Stimulated activated CD4-positive, alpha-beta T cell treated with anti-CD3 and anti-CD28 coated beads, TNF-alpha, amount 100 ng/mL, for 48 hours (primary cell): ENCODE measurements at places on chromosomes 4 and X.

DNA sequence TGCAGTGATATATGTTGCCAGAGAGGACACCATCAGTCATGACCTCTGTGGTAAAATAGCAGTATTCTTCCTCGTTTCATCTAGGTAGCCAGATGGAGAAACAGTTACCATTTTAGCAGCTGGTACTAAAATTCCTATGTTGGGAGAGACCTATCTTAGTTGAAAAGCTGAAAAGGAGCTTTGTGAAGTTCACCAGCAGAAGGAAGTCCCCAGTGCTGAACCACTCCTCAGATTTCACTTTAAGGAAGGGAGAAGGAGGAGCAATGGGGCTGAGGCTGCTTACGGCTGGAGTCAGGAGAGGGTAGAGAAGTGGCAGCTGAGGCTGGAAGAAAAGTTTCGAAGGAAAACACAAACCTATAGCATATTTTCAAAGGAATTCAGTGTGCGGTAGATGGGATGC is 103.7 kb downstream of the ATXN3L start:
- DNase-seq = no peak

DNA sequence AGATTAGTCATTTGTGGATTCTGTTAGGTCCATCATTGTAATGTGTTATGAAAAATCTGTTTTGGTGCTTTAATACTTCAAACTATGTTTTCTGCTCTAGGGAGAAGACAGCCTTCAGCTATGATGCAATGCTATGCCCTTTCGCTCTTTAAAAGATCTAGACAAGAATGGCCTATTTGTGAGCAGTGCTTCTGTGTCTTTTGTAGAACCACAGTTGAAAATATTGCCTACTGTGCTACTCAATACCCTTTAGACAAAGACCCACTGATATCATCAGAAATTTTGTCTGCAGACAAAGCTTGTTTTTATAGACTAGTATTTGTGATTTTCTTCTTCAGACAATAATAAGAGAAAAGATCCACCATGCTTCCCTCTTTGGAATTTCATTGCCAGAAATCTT is 44.6 kb upstream of the SLITRK2 start:
- no peak for DNase-seq

GRCh38 chr4:91064157-91064853 is 937.1 kb downstream of the CCSER1 start:
- no peak for DNase-seq

GRCh38 chr4:130820448-130820847 is 1724.5 kb downstream of the C4orf33 start:
- DNase-seq = no peak

GRCh38 chr4:109559983-109560686 is at the start of gene MCUB:
Gene MCUB, plus strand, starts transcription at chr4:109560246. Its CDS starts 92 bp downstream, at chr4:109560338.
- peak; percentile 82 for DNase-seq
